ENCODE measurements at places on chromosomes 5 and 9.

- no peak for DNase-seq
These were observed 10.4 kb downstream of the ZNF618 start for GRCh38 chr9:113886466-113886865.

GRCh38 chr5:152285764-152286163, 119.3 kb downstream of the NMUR2 start:
- no peak for DNase-seq

- DNase-seq: no peak
These were observed 2.4 kb upstream of the TXN start for GRCh38 chr9:110258690-110259091.

DNA sequence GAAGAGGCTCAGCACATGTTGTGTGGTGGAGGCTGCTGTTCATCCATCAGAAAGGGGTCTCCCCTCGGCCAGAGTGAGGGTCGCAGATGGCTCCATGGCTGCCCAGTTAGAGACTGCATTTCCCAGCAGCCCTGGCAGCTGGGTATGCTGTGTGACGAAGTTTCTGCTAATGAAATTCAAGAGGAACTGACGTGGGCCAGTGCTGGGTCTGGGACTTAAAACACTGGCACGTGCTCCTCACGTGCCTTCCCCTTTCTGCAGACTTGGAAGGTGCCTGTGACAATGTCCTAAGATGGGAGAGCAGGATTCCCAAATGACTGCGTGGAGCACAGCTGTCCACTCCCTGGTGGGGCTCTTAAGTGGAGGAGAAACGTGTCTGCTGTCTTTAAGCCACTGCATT, 114.5 kb upstream of the RAPGEF1 start:
- DNase-seq: peak; percentile 35

DNA sequence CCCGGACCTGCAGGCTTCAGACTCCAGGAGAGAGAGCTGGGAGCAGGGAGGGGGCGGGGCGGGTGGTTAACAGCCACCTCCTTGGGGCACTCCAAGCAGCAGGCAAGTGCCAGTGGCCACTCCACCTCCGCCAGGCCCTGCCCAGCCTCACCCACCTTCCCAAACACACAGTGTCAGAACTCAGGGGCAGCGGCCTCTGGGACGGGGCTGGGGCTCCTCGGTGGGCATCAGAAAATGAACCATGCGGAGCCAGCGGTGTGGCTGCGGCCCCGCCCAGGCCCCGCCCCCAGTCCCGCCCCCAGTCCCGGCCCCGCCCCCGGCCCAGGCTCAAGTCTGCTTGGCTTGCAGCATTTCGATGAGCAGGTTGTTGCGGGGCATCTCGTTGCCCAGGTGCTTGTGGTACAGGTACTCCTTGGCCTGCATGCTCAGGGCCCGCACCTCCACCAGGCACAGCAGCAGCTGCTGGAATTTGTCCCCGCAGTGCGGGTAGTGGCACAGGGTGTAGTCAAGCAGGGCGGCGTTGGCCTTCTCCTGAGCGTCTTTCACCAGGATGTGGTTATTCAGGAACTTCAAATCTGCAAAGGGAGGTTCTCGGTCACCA, 24.7 kb downstream of the NR5A1 start:
- DNase-seq: no peak

- DNase-seq: no peak
These were observed 26.4 kb upstream of the REEP5 start for GRCh38 chr5:112948458-112948857.

DNA sequence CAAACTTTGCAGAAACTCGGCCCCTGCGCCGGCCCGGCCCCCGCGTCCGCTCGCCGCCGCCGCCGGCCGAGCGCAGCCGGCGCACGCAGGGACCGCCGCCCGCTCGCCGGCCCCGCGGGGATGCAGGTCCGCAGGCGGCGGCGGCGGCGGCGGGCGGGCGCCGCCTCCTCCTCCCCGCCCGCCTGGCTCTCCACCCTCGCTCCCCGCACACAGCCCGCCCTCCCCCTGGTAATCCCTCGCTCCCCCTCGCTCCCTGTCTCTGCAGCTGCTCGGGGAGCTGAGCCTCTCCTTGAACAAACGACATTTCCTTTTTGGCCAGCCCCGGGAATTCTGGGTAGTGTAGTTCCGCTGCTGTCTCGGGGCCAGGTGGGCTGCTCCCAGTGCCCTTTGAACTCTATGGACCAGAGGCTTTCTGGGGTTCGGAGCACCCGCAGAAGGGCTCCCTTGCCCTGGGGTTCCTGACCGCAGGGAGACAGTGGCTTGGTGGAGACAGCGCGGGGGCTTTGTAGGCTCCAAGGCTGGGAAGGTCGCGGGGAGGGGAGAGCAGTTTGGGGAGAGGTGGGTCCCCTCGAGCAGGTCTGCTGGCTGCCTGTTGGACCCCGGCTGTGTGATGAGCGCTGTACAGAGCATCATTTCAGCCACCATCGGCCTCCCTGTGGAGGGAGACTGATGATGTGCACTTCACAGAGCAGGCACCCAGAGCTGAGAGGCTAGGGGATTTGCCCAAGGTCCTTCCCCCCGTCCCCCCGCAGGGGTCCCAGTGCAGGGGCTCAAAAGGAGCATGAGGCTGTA, 1.8 kb upstream of the FAM78A start:
- peak; percentile 95 for DNase-seq

GRCh38 chr5:76401801-76402250, 1.3 kb upstream of the IQGAP2 start:
- no peak for DNase-seq

- DNase-seq: peak; percentile 59
These were observed 28.7 kb upstream of the PALM2AKAP2 start for GRCh38 chr9:109751253-109751652.

- DNase-seq: no peak
These were observed 459.5 kb upstream of the KLF4 start for GRCh38 chr9:107949061-107949460.
